ENCODE measurements at places on chromosomes 3 and 15.

GRCh38 chr15:39488961-39489360, 91.9 kb upstream of the THBS1 start:
- DNase-seq: no peak

- no peak for DNase-seq
Observed at GRCh38 chr3:188861842-188862744, 309.7 kb upstream of the TPRG1 start.

DNA sequence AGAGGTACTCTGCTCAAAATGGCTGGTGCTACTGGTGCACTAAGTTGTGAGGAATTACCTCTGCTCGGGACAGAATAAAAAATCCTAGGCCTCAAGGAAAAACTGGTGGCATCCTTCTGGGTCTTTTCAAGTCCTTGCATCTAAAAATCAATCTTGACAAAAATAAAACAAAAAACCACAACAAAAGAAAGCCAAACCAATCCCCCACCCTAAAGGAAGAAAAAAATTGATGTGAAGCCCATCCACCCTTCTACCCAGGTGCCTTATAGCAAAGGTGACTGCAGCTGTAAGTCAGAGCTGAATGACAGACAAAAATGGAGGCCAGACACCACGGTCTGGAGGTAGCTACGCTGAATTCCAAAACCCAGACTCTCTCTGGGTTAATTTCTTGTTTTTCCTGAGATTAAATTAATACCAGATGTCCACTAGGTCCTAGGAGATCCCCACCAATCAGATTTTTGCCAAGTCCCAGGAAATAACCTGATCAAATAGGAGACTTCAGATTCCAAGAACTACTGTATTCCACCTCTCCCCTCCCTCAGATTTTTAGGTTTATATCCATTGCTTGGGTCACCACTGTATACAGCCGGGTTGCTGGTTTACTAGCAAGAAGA, 33.5 kb downstream of the ABCC5 start:
- no peak for DNase-seq

- DNase-seq: no peak
Observed at GRCh38 chr15:58559904-58560588, 128.3 kb downstream of the LIPC start.

DNA sequence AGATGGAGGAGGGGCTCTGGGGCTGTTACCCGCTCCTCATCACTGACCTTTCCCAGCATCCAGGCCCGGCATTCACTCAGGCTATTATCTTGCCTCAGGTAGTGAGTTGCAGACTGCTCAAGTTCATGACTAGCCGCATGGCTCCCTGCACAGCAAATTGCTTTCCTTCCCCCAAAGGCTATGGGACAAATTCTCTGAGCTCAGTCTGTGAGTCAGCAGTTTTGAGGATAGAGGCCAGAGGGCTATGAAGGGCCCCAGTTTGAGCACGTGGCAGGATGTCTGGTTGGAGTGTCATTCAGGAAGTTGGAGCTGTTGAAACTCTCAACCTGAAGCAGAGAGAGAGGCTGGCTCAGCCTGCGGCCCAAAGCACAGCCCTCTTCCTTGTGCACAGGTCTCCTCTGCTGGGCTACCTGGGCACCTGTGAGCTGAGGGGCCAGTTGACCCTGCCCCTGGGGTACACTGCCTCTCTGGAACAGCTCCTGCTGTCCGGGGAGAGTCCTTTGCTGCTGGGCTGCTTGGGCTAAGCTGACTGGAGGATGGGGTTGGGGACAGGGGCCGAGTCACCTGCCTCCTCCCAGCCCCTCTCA, 7.9 kb downstream of the FAH start:
- DNase-seq: no peak

DNA sequence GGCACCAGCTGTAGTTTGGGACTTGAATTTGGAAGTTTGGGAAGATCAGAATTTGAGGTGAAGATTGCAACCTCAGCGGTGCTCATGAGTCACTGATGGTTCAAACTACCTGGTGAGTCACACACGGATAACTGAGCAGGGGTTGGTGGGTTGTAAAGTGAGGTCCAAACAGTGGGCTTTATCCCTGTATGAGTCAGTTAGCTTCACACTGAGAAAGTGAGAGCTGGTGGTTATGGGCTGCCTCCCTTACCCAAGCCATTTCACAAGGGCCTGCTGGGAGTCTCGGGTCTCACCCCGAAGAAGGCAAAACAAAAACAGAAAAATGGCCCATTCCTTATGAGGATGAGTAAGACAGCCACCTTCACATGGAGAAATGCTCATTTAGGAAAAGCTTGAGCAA, 77.0 kb downstream of the ITGA11 start:
- no peak for DNase-seq

DNA sequence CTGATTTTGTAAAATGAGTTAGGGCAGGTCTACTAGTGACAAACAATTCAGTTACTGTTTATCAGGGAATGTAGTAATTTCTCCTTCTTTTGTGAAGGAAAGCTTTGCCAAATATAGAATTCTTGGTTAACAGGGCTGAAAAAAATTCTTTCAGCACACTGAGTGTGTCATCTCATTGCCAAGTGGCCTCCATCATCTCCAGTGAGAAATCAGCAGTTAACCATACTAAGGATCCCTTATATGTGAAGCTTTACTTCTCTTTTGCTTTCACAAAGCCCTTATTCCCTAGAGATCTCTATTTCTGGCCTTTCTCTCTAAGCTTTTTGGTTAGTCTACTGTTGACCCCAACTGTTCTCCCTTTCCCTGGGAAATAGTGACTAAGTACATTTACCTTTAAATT, 269.1 kb downstream of the SCAPER start:
- no peak for DNase-seq

DNA sequence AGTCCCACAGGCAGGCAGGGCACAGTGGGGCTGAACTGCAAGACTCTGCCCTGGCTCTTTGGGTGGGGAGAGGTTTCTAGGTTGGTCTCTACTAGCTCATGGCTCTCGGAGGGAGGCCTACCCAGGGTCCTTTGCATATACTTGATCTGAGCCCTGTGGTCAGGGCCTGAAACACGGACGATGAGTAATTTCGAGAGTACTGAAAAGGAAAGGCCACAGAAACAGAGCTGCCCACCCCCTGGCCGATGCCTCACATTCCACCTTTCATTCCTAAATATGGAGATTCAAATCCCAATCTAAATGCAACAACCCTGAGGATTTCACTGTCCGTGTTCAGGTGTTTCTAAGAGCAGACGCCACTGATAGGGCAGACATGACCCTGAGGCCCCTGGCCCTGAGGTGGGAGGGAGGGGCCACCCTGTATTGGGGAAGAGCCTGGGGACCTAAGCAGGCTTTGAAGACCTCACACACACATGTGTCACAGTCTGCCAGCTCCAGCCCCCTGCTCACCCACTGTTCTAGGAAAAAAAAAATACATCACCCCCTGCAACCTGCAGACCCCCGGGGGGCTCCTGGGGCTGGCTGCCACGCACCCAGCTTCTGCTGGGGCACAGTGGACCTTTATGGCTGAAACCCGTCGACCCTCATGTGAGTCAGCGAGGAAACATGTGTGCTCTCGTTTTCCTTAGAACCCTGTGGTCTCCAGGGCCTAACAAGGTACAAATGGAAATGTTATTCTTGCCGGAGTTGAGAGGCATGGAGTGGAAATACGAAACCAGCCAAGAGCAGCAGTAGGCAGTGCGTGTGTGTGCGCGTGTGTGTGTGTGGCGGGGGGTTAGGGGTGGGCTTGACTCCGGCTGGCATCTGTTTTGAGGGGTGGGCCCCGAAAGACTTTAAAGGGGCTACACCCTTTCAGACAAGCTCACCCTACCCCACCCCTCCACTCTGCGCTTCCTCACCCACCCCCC, 112.7 kb downstream of the CHSY1 start:
- DNase-seq: no peak

- no peak for DNase-seq
Observed at GRCh38 chr15:49075881-49076280, 29.6 kb upstream of the SECISBP2L start.

- no peak for DNase-seq
Observed at GRCh38 chr3:134291319-134292254, 40.9 kb upstream of the RYK start.

GRCh38 chr3:110381992-110382391, 689.6 kb upstream of the NECTIN3 start:
- no peak for DNase-seq

- DNase-seq: no peak
Observed at GRCh38 chr3:112085735-112086075, 484 bp upstream of the C3orf52 start.

- DNase-seq: no peak
Observed at GRCh38 chr3:9349321-9350117, 13.3 kb upstream of the THUMPD3 start.

GRCh38 chr15:86620641-86621349, 541.1 kb downstream of the AGBL1 start:
- DNase-seq: no peak

- no peak for DNase-seq
Observed at GRCh38 chr15:68400066-68400456, 31.9 kb downstream of the ITGA11 start.

DNA sequence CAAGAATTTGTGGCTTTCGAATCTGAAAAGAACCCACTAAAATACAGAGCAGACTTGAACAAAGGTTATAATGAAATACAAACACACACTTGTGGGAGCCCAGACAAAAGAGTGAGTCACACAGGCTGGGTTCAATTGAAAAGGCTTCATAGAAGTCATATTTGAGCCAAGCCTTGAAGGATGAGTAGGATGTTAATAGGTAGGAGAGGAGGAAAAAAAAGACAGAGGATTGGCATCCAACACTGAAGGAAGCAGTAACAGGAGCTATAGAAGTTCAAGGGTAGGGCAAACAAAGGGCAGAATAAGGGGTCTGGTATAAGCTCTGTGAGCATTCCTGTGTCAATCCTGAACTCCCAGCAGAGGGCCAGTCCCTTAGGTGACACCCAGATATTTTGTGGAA, 325.4 kb downstream of the FOXP1 start:
- DNase-seq: no peak

- DNase-seq: no peak
Observed at GRCh38 chr15:35290301-35290721, 205.2 kb upstream of the NANOGP8 start.

- no peak for DNase-seq
Observed at GRCh38 chr3:117628823-117629291, 919.3 kb downstream of the TUSC7 start.

- DNase-seq: no peak
Observed at GRCh38 chr3:117556646-117557407, 847.2 kb downstream of the TUSC7 start.

- no peak for DNase-seq
Observed at GRCh38 chr3:126654571-126655383, at the start of gene TXNRD3. Gene TXNRD3, minus strand, starts transcription at chr3:126655124.

DNA sequence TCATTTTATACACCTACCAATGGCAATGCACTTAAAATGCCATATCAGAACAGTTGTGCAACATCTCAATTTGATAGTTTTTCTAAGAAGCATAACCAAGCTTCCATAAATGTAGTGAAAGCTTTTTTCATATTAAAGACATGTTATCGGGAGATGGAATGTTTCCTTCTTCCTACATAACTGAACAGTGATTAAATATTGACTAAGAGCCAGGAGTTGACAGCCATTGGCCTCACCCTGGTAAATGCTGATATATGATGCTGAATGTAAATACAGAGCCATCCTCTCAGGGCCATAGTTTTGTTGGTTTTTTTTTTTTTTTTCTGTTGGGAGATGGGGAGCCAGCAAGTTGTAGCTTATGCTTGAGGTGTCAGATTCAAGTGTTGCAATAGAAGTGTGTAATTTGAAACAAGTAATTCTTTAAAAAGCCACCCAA, 203.3 kb upstream of the IL12A start:
- no peak for DNase-seq

DNA sequence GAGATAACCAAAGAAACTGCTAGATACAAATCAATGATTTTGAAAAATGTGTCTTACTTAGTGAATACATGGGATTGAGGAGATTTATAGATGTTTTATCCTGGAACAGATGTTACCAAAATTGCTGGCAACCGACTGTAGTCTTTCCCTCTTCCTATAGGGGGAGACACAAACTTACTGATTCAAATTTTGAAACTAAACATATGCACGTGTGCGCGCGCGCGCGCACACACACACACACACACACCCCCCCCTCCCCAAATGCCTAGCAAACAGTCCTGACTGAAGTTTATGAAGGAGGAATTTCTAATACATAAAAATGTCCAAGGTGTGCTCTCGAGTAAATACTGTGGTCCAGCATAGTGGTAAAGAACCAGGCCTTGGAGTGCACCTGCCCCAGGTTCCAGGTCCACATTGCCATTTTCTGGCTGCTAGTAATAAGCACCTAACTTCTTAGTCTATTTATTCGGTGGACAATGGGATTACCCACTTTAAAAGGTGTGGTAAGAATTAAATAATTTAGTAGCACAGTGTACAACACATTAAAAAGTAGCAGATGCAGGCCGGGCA, 18.5 kb upstream of the C3orf62 start:
- peak; percentile 5 for DNase-seq

DNA sequence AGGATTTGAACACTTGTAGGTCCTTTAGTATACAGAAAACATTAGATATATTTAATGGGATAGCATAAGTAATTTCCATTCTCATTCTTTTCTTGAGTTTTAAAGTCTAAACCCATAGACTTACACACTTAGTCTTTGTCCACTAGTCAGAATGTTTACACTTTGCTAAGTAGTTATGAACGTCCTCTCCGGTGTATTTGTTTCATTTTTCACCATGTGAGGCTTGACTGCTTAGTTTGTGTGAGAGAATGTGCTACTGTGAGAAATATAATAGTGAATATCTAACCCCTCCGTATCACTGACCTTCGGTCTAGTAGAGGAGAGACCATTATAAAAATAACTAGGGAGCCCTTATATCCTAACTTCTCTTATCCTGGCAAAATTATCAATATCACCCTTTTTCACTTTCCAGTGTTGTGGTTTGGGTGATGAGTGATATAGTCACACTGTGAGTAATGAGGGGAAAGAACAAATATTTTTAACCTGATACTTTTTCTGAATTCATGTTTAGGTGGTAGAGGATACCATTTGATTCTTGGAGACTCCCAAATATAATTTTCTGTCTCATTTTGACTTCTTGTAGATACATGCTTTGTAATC, 122.4 kb downstream of the UBE2E2 start:
- DNase-seq: no peak

Measured in SK-N-MC (cell line).